ENCODE measurements at places on chromosomes 7 and 10.

DNA sequence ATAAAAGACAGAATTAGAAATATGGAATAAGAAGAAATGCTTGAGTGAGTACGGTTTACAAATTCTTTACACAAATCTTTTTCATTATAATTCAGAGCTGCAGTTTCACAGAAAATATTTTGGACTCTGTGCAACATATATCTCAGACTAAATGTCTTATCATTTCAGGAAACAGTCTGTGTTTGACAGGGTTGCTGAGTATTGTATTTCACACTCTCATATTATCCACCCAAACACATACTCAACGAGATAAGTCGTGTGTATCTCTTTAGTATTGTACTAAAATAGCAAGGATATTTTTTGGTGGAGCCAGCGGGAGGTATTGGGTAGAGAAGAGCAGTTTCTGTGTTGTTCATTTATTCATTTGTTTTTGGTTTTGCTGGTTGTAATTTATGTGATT is 39.0 kb upstream of the SLC39A12 start:
- no peak for DNase-seq

DNA sequence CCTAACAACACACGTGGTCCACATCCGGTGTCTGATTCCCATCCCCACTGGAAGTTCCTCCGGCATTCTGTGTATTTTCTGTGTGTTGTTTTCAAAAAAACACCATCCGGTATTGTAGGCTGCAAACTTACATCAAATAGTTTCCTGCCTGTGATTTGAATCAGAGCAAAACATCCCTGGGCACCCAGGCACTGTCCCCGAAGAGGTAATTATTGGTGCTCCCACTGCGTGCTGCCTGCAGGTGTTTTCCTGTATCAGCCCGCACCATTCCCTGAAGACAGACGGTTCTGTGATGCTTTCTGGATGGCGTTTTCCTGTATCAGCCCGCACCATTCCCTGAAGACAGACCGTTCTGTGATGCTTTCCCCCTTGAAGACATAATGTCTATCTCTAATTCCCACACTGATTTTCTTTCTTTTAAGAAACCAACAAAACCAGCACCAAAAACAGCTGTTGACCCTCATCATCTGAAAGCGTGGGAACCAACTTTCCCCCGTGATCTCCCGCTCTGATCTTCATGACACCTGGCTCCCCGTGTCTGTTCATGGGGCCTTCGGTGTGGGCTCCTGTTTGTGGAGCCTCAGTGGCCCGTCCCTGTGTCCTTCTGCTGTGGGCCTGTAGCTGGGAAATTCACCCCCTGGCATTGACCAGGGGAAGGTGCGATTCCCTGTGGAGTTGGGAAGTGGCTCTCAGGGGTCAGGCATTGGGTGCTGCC is 205.3 kb downstream of the ADARB2 start:
- no peak for DNase-seq

- no peak for DNase-seq
Measured at GRCh38 chr10:12769323-12770044, 232.0 kb downstream of the CCDC3 start.

- peak; percentile 41 for DNase-seq
Measured at GRCh38 chr7:36115448-36116321, 37.4 kb upstream of the EEPD1 start.

- DNase-seq = no peak
Measured at GRCh38 chr10:23094786-23095403, 484 bp upstream of the MSRB2 start.

DNA sequence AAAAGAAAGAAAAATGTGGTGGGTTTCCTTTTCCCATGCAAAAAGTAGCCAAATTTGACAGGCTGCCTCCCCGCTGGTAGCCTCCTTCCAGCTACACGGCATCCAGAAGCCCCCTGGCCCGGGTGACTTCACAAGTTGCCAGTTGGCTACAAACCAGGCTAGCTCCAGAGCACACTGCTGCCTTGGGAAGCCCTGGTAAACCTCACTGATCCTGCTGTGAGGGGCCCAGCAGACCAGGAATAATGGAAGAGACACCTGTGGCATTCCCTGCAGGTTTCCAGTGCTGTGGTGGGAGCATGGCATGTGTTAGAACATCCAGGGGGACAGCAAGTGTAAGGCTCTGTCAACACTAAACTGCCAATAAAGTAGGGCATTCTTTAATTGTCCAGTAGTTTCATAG is 55.7 kb upstream of the TM9SF3 start:
- DNase-seq = no peak

GRCh38 chr10:11022213-11022612 is 4.5 kb downstream of the CELF2 start:
- no peak for DNase-seq

DNA sequence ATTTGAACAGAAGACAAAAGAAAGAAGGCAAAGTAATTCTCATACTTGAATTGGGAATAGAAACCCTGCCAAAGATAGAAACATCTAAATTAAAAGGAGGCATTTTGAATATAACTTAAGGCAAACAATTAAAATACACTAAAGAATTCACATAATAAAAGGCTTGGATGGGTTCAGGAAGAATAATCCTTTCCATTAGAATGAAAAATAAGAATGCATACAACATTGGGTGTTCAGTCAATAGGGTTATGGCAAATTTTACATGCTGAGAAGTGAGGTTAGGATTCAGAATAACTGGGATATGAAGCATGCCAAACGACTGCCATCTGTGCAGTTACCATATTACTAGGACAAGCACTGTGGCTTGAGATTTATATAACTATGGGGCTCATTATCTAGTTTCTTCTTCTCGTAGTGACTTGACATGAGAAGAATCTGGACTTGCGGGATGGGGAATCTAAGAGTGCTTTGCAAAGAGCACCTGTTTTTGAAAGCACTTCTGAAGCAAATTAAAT is 326.5 kb downstream of the THSD7A start:
- DNase-seq = no peak

DNA sequence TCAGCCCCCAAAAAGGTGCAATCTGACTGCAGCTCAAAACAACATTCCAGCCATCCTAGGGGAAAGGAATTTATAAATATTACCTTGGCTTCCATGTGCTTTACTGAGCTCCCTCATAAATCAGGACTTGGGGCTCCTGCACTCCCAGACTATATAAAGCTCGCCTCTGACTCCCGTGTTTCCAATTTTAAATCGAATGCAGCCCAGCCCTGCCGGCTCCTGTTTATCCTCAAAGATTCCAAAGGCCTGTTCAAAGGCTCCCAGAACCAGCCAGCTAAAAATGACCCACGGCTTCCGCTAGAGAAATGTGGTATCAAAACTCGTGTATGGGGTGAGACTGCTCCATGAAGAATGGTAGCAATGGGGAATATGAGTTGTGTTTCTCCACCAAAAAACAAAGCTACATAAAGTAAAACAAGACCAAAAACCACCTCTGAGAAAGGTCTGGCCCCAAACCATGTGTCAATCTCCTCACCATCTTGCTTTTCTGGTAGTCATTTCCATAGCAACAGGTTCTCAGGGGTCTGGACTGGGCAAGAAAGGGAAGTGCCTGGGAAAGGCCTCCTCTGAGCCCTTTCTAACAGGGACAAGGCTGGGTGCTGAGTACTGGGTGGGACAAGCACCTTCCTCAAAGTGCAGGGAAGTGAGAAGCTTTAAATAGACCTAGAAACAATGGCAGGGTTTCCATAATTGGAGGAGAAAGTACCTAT is 5.1 kb downstream of the CALML3 start:
- no peak for DNase-seq

GRCh38 chr7:121294448-121294992 is 34.3 kb upstream of the WNT16 start:
- no peak for DNase-seq

DNA sequence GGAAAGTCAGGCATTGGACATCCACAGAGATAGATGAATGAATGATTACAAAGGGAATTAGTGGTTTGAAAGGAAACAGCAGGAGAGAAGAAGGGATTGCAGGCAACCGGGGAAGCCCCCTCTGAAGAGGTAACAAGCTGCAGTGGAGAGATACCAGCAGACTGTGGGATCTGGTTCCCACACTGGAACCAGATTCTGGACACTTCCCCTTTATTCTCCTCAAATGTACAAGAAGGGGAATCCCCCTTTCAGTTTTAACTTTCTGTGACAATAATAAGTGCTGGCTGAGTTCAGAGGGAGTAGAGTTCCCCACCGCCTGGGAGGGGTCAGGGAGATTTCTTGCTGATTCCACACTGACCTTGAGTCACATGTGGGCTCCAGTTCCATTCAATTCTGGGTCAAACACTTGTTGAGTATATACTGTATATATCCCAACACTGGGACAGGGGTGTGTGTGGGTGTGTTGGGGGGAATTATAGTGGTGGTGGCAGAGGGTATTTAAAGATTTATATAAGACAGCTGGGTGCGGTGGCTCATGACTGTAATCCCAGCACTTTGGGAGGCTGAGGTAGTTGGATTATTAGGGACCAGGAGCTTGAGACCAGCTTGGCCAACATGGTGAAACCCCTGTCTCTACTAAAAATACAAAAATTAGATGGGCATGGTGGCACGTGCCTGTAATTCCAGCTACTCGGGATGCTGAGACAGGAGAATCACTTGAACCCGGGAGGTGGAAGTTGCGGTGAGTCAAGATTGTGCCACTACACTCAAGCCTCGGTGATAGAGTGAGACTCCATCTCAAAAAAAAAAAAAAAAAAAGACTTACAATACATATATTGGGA is 16.5 kb upstream of the DDIT4 start:
- DNase-seq = no peak

DNA sequence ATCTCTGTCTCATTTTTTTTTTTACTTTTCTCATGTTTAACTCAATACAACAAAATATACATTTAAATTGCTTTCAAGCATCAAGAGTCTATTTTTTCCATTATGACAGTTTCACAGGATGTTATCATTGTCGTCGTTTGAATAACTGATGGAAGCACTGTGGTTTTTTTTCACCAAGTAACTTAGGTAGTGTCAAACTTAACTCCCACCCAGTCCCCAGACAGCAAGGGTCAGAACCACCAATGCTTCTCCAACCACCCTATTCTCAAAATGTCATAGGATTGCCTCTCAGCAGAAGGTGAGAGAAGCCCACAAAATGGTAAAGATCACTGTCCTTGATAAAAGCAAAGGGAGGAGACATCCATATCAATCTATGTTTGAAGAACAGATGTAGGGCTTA is 339.4 kb downstream of the SFMBT2 start:
- DNase-seq = no peak

DNA sequence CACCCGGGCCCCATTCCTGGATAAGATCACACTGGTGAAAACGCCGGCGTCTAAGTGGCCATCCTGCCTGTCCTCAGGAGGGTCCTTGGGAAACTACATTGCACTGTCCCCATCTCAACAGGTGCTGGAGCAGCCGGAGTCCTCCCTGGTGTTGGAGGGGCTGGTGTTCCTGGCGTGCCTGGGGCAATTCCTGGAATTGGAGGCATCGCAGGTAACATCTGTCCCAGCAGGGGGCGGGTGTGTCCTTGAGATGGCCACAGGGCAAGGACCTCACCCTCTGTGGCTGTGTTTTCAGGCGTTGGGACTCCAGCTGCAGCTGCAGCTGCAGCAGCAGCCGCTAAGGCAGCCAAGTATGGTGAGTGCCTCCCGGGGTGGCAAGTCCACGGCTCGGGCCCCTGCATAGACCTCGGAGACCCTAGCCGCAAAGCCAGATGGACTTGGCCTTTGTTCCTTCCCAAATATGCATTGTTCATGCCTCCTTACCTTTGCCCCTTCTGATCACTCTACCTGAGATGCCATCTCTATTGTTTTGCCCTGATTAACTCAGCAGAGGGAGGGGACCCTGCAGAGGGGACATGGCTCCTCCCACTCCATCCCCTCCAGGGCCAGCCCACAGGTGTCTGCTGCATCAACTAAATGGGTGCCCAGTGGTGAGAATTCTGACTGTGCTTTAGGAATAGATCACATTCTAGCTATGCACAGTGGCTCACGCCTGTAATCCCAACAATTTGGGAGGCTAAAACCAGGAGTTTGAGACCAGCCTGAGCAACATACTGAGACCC is 23.8 kb downstream of the ELN start:
- no peak for DNase-seq

DNA sequence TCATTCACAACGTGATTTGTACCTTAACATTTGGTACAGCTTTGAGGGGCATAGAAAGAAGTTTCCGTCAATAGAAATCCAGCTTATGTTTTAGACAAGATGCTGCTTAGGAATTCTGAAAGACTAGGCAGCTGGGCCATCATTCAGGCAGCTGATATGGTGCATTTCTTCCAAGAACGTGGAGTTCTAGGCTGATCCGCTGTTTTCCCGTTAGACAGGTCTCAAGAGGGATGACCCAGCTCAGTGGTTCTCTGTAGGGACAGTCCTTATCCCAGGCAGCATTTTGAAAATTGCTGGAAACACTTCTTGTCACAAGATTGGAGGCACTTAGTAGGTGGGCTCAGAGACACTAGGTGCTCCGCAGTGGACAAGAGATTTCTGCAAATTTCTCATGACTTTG is 242.7 kb upstream of the FOXK1 start:
- DNase-seq = no peak

DNA sequence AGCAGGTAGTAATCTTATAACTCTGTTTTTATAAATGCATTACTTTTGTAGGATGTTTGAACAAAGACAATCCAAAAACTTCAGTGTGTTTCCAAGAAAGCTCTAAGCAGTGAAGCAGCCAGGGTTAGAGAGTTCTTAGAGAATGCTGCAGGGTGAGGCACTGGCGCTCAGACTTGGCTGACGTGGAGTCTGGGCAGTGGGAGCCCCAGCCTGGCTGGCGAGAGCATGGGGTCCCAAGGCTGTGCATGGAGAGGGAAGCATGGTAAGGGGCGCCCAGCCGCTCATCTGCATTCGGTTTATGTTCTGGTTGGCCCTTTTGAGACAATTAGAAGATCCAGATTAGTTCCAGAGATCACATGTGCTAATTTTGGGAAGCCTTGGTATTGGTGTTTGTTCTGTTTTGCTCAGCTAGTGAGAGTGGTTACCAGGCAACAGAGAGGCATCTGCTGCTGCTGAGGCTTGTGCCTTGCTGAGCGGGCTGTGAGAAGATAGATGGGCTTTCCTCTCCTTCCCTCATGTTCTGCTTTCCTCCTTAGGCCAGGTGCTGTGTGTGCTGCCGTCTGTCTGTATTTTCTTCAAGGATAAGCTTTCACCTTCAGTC is 10.3 kb downstream of the SUN1 start:
- DNase-seq = no peak

GRCh38 chr7:106793015-106793975 is 71.8 kb upstream of the PIK3CG start:
- peak; percentile 46 for DNase-seq

GRCh38 chr7:37916017-37916672 is 472 bp downstream of the SFRP4 start:
- DNase-seq = no peak

DNA sequence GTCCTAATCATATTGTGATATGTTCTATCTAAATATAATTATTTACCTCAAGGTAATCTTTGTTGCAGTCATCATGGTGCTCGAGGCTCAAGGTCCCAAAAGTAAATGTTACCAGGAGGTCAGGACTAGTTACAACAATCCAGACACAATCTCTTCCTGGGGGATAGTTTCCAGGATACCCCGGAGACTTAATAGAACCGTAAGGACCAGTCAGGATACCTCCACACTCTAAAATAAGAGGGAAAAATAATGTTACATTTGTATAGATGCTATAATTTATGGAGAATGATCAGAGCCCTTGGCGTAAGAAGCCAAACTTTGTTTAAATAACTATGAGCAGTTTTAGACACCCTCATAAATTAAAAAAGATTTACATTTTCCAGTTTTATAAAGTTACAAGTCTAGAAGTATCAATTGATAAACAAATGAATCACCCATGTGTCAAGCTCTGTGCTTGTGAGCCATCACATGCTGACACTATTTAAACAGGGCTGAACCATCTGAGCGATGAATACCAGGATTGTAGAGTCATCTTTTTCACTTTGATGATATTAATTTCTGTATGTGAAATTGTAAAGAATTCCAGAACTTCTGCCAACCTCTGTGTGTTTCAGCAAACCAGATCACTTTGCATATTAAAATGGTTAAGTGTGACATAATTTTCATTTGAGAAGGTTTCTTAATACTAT is 41.3 kb downstream of the CUBN start:
- DNase-seq = no peak

- DNase-seq = peak; percentile 88
Measured at GRCh38 chr10:133335246-133336117, 1.2 kb downstream of the CALY start.
